ENCODE measurements at places on chromosomes 13 and 19. TPM values are rescaled to one million over a fixed set of nuclear protein-coding genes. Genes with fewer than 3 reads are reported as not detected.

The KCTD12 gene
- 1.5 TPM for polyA plus RNA-seq

The MED26 gene
- 3.9 TPM for polyA plus RNA-seq

The KLHL1 gene
- not detected for polyA plus RNA-seq

The MEDAG gene
- 0.87 TPM for polyA plus RNA-seq

DNA sequence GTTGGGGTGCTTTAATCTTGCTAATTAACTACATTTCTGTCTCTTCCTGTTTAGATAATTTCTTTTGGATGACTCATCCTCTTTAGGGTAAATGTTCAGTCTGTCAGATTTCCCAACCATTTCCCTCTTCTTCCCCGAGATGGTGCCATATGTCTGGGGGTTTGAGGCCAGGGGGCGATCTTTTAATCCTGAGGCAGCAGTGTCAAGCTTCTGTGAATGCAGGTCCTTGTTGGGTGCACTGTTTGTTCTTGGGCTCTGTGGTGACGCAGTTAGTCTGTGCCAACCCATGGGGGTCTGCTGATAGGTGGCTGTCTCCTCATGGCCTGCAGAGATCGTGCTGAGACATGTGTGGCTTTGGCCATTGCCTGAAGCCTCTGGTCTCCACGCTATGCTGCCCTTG lies 420.4 kb downstream of the NDFIP2 start:
- DNase-seq = no peak

GRCh38 chr13:108987517-108987916 lies 358.1 kb downstream of the MYO16 start:
- DNase-seq = no peak

- no peak for DNase-seq
These were observed 79.3 kb upstream of the TEX29 start for GRCh38 chr13:111241006-111241755.

GRCh38 chr13:52024481-52024880 lies at the start of gene UTP14C:
TSS of gene UTP14C (plus strand) at chr13:52024691. CDS start at chr13:52028805, 4,114 bp downstream.
- no peak for DNase-seq

DNA sequence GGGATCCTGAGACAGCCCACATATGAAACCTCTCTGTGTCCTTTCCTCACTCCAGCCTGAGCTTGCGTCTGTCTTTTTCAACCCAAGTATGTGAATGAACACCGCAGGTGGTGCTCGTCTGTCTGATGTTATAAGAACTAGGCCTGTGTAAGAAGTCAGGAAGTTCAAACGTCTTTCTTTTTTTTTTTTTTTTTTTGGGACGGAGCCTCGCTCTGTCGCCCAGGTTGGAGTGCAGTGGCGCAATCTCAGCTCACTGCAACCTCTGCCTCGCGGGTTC lies 92.3 kb downstream of the ANKRD10 start:
- no peak for DNase-seq

DNA sequence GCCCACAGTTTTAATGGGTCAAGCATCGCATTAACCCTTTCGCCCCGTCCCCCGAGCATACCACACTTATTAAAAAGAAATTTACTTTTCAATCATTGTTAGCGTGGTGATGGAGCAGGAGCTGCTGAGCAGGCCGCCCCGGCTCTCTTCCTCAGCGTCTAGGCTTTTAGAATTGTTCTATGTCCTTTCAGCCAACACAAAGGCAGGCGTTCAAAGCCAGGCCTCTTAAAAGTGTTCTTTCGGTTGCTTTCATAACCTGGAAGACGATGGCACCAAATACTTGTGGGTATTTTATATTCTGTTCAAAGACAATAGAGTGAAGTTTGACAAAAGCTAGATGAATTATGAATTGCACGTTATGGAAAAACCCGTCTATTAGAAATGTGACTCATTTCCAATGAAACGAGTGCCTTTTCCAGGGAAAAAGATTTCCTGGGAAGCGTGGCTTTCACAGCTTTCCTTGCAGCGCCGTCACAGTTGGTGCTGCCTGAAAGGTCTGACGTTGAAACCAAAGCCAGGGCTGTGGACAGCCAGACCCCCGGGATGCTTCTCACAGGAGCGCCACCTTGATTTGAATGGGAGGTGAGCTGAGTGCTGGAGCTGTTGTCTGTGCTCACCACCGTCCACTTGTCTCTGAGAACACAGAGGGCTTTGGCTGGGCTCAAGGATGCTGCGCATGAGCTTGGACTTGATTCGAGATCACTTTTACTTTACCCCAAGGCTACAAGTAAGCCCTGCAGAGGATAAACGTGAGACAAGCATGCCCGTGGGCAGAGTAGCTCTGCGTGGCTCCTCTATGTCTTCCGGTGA lies 78.8 kb downstream of the SOX1 start:
- DNase-seq = no peak

DNA sequence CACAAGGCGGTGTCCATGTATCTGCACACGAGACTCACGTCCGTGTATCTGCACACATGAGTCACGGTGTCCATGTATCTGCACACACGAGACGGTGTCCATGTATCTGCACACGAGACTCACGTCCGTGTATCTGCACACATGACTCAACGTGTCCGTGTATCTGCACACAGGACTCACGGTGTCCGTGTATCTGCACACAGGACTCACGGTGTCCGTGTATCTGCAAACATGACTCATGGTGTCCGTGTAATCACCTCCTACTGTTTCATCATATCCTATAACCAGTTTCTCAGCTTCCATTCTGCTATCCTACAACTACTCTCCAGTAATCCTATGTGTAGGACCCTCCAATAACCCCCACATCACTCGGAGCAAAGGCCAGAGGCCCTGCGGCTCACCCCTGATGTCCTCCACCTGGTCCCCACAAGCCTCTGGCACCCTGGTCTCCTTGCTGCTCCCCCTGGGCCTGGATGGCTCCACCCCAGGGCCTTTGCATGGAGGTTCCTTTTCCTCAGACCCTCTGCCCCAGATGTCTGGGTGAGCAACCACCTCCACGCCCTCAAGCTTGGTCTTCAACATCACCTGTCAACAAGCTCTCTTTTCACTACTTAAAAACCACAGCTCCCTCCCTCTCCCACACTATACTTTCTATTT lies 2.5 kb upstream of the TMEM255B start:
- DNase-seq = no peak

DNA sequence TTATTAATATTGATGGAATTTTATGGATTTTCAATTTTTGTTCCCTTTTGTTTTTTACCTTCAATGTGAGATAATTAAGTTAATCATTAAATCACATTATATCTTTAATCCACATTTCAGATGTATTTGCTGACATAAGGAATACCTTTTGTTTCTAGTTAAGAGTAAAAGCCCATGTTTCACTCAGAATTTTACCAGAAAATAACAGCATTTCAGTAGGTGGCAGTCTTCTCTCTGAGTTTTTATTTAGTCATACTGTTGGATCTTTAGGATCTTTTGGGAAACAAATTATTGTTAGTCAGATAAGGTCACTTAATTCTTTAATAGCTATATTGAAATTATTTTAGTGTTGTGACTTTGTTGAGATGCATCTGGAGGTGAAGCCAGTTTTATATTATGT lies 67.9 kb downstream of the NDFIP2 start:
- no peak for DNase-seq

- DNase-seq = no peak
These were observed 57.9 kb downstream of the KCTD12 start for GRCh38 chr13:76828316-76828741.

- no peak for DNase-seq
These were observed 887 bp downstream of the SIPA1L3 start for GRCh38 chr19:37907735-37908455.

All from BJ (cell line).